Activated CD8-positive, alpha-beta memory T cell treated with anti-CD3 and anti-CD28 coated beads for 24 hours (primary cell): ENCODE measurements at places on chromosomes 5 and 9.

GRCh38 chr9:105994970-105995369, 300.6 kb downstream of the TMEM38B start:
- no peak for DNase-seq

DNA sequence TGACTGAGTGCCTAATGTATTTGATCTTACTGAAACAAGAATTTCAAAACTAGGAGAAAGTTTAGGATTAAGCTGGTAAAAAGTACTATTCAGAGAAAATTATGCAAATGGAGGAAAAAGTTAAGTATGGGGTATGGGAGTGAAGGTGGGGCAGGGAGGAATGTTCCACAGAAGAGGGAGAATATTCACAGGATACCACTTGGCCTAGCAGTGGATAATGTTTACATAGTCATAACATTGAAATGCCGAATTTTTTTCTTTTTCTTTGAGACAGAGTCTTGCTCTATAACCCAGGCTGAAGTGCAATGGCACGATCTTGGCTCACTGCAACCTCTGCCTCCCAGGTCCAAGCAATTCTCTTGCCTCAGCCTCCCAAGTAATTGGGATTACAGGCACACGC, 61.2 kb upstream of the LMNB1 start:
- DNase-seq, result no peak

DNA sequence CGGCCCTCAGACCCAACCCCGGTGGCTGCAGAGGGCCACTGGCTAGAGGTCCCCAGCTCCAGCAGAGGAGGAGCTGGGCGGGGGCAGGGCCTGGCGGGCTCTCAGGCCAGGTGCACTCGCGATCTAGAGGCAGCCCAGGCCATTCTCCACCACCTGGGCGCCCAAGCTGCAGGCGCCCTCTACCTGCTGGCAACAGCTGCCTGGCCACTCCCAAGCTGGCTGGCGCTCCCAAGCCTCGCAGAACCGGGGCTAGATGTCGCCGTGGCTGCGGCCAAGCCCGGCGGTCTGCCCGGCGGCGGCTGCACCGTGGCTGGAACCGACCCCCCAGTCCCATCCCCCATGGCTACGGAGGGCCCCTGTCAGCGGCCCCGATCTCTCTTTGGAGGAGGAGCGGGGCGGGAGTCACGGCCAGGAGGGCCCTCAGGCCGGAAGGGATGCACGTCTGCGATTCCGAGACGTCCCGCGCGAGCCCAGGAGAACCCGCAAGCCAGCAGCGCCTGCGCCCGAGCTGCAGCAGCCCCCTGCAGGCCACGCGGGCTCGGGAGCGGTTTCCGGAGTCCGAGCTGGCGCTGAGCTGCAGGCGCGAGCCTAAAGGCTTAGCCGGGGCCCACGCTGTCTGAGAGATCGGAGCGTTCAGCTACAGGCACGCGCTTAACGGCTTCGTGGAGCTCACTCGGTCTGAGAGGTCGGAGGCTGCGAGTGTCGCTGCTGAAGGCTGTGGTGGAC, 44.3 kb upstream of the BICD2 start:
- peak; percentile 82 for DNase-seq

GRCh38 chr5:157025093-157025698, 33.7 kb downstream of the HAVCR1 start:
- peak; percentile 82 for DNase-seq

GRCh38 chr5:51433052-51433710, 49.9 kb downstream of the ISL1 start:
- DNase-seq, result no peak

GRCh38 chr9:94650949-94651348, 11.6 kb upstream of the FBP1 start:
- no peak for DNase-seq

DNA sequence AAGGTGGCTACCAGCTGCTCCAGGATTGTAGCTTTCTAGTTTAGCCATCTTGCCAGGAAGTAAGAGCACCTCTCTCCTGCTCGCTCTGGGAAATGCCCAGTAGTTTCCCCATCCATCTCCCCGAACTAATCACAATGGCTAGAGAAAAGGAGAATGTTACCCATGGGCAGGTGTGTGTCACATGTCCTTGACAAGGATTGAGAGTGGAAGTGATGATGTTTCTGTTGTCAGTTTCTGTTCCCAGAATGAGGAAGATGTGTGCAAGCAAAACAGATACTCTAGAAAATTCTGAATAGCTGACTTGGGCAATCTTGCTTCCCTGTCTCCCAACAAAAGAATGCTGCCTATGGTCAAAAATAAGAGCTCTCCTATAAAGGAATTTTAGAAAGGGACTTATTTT, 429.5 kb downstream of the EBF1 start:
- DNase-seq, result no peak

- no peak for DNase-seq
These were observed 52.1 kb downstream of the GDNF start for GRCh38 chr5:37787742-37788141.

GRCh38 chr5:145587710-145588109, 247.4 kb downstream of the PRELID2 start:
- no peak for DNase-seq

DNA sequence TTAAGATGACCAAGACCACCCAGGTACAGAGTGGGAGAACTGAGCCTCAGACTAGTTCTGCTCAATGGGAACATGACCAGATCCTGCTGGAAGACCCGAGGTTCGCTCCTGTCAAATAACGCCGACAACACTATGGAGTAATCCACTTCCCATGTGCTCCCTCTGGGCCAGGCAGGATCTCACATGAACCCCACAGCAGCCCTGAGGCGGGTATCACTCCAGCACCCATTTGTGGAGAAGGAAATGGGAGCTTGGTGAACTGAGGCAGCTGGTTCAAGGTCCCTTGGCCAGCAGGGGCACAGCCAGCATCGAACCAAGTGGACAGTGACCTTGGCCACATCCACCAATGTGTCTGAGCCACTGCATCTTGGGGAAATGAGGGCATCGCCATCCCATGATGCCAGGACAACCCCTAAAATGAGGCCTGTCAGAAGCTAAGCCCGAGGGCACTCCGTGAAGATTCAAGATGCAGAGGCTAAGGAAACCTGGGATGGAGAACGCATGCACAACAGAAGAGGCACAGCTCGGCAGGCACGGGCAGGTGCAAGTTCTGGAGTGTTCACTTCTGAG, 8.5 kb downstream of the ANKS6 start:
- peak; percentile 37 for DNase-seq

GRCh38 chr9:113562653-113563381, 99.3 kb downstream of the RGS3 start:
- no peak for DNase-seq

GRCh38 chr5:151384106-151384505, 36.7 kb upstream of the SLC36A2 start:
- no peak for DNase-seq

DNA sequence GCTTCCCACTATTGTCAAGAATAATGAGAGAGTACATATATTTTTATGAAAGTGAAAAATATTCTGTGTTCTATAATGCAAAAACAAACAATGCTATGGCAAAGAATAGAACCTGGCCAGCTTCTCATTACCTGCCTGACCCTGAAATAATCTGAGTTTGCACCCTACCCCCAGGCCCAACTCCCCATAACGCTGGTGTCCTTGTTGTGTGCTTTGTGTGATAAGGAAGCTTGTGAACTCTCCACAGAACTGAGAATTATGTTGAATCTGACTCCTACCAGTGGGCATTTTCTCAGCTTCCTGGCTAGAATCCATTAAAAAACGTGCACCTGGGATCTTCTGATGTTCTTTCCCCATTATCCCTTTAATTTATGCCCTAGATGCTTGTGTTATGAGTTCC, 178.0 kb upstream of the GNA14 start:
- no peak for DNase-seq
